ENCODE measurements at places on chromosomes 2 and 18. TPM values are rescaled to one million over a fixed set of nuclear protein-coding genes. Genes with fewer than 3 reads are reported as not detected.

DNA sequence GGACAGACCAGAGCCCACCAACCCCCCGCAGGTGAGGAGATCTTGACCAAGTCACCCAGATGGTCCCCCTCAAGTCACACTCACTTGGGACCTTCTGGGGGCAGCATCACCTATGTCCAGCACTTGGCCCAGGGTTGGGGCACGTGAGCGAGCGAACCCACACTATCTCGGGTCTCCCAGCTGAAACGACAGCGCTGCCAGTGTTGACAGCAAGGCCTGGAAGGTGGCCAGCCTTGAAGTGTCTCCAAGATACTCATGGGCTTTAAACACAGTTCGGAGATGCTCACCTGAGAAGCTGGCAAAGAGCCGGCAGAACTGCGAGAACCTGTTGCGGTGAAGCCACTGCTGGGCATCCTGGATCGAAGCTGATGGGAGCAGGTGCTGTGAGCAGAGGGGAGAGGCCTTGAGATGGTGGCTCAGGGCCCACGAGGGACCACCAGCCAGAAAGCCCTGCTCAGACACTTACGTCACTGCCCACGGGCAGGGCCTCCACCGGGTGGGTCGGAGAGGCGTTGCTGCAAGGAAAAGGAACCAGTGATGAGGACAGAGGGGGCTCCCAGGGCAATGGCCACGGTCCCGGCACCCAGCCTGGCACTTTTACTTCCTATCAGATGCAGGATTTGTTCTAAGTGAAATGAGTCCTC is 47.5 kb downstream of the TFCP2L1 start:
- DNase-seq = no peak

DNA sequence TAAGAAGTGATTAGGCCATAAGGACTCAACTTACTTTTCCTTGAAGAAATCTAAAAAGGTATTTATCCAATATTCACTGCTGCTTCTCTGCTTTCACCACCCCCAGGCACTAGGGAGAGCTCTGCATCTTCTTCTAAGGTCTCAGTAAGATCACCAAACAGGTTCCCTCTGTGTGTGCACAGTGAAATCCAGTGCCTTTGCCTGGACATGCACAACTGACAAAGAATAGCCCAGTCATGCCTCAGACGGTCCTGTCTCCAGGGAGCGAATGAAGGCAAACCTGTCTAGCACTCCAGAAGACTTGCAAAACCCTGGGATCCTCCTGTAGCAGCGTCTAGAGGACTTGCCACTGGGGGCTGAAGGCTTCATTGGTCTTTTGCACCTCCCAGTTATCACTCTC is 344.5 kb upstream of the LRATD1 start:
- peak; percentile 18 for DNase-seq

DNA sequence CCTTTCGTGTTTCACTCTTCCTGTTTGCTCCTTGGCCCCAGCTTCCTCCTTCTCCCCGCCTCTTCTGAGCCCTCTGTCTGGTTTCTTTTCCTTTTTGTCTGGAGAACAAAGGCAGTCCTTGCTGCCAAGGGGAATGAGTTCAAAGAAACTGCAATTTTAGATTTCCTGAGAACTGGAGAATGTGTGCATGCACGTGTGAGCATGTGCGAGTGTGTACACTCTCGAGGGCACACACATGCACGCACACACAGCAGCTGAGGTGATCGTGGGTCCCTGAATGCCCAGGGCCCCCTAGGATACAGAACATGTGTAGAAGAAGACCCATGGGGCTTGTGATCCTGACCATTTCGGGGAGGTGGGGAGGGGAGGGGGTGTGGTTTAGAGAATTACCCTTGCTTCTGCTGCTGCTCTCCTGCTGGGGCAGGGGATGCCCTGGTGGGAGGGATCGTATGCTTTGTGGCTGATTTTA is 151.8 kb downstream of the DYSF start:
- DNase-seq = no peak

DNA sequence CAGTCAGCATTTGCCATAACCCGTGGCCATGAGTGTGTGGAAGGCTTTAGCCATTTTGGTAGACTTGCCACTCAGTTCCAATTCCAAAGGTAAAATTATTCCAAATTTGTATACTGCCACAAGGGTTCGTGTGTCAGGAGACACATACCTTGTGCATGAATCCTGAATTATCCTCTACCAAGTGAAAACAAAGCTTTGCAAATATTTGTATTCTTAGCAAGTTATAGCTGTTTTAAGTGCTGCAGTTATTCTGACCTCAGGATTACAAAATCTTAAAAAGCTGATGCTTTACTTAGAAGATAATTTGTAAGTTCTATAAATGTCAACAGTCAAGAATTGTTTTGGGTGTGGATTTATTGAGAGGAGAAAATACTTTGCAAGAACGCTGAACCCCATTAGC is 100.6 kb downstream of the ANTXR1 start:
- no peak for DNase-seq

DNA sequence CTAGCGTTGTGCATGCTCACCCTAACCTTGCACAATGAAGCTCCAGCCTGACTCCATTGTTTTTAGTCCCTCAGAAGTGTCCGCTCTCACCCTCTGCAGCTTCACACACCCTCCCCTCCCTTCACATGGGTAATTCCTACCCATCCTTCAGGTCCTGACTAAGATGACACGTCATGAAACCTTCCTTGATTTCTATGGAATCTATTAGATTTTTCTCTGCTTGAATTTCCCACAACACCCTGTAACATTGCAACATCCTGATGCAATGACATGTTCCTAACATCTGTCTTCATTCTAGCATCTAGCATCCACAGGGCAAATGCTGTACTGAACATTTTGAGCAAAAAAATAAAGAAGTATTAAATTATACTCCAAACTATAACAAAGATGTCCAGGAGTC is 77.0 kb upstream of the PID1 start:
- DNase-seq = no peak

GRCh38 chr2:63424329-63425078 is 163.8 kb downstream of the WDPCP start:
- peak; percentile 29 for DNase-seq

- peak; percentile 47 for DNase-seq
Measured at GRCh38 chr2:101253013-101253702, 472 bp downstream of the CNOT11 start.

DNA sequence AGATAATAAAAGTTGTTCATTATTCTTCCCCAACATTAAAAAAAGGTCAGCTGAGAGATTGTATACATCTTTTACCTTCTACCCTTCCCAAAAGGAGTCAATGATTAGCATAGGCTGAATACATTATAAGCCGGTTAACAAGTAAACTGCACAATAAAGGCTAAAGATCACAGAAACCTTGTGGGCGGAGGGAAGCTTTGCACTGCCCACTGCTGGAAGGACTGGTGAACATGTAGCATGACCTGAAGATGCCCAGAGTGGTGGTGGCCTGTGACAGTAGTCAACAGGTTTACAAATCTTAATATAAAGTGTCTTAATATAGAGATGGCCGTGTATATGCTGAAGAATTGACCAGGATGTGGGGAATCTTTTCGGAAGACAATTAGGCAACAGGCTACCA is 35.6 kb downstream of the ARL5A start:
- DNase-seq = no peak

- no peak for DNase-seq
Measured at GRCh38 chr2:96514521-96514920, 9.4 kb upstream of the NEURL3 start.

DNA sequence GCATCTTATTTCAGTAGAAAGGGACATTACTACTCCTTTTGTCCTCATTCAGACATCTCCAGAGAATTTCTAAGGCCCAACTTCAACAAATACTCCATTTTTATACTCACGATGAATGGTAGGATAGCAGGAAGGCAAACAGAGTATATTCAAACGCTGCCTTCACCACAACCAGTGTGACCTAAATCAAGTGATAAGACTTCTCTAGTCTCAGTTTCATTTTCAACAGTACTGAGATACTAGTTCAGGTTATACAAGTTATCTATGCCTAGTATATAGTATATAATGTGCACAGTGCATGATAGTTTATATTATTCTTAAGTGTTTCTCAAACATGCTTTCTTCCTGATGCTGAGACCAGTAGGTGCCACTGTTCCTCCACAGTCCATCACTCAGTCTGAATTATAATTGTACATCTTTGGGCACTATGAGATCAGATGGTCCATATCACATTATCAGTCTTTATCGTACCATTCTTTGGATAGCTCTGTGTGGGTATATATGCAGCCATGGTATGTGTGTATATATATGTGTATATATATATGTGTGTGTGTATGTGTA is 66.3 kb upstream of the RPE start:
- peak; percentile 15 for DNase-seq

- DNase-seq = peak; percentile 73
Measured at GRCh38 chr2:36562973-36563532, 34.9 kb downstream of the FEZ2 start.

DNA sequence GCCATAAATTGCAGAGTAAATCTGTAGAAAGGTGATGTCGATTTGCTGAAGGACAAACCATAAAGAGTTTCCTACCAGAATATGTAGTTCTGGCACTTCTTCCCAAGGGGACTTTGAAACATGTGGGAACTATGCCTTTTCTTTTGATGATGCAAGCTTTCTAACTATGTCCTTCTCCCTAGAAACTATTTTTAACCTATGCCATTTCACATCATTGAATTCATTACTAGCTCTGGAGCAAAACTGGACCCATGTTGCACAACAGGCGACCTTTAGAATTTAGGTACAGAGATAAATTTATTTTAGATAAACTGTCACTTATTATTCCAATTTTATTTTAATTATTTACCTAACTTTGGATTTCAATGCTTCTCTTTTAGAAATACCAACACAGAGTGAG is 186.5 kb downstream of the CCDC102B start:
- peak; percentile 14 for DNase-seq

DNA sequence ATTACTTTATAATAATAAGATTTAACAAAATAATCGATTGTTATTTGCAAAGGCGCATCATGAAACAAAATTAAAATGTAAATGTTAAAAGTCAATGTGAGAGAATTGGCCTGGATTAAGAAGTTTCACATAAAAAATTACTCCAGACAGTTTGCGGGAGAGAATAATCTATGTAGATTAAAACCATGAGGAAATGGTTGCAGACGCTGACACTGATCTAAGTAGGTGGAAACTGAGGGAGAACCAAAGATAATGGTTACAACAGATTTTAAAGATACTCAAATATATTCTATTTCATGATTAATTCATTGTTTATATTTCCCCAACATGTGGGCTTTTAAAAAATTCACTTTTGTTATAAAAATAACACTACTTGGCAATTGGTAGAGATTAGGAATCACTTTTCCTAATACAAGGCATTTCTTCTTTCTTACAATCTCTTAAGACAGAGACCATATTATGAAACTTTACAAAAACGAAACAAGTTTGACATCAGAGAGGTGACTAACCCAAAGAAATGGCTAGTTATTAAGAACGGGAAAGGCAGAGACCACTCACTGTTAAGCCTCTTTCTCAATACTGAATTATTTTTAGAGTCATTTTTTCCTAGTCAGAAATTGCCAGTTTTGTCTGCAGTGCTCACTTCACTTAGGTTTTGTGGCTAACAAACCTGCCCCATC is 1.6 kb downstream of the KANSL1L start:
- DNase-seq = peak; percentile 81

DNA sequence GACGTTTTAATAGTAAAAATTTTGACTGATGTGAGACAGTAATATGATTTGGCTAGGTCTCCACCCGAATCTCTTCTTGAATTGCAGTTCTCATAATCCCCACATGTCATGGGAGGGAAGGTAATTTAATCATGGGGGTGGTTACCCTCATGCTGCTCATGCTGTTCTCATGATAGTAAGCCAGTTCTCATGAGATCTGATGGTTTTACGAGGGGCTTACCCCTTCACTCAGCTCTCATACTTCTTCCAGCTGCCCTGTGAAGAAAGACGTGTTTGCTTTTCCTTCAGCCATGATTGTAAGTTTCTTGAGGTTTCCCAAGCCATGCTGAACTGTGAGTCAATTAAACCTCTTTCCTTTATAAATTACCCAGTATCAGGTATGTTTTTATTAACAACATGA is 327.0 kb upstream of the CDH7 start:
- DNase-seq = no peak

DNA sequence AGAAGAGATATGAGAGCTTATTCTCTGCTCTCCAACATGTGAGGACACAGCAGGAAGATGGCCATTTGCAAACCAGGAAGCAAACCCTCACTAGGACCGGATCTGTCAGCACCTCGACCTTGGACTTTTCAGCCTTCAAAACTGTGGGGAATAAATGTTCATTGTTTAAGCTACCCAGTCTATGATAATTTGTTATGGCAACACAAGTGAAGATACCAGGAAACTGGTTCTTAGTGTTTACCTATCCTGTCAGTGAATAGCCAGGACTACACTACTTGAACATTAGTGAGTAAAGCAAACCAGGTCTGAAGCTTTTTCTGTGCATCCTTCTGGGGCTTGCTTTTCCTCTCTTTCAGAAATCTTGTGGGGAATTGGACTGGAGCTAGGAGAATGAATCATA is 44.4 kb upstream of the BARD1 start:
- DNase-seq = no peak

- DNase-seq = no peak
Measured at GRCh38 chr2:88967844-88968243, 276.4 kb downstream of the RPIA start.

DNA sequence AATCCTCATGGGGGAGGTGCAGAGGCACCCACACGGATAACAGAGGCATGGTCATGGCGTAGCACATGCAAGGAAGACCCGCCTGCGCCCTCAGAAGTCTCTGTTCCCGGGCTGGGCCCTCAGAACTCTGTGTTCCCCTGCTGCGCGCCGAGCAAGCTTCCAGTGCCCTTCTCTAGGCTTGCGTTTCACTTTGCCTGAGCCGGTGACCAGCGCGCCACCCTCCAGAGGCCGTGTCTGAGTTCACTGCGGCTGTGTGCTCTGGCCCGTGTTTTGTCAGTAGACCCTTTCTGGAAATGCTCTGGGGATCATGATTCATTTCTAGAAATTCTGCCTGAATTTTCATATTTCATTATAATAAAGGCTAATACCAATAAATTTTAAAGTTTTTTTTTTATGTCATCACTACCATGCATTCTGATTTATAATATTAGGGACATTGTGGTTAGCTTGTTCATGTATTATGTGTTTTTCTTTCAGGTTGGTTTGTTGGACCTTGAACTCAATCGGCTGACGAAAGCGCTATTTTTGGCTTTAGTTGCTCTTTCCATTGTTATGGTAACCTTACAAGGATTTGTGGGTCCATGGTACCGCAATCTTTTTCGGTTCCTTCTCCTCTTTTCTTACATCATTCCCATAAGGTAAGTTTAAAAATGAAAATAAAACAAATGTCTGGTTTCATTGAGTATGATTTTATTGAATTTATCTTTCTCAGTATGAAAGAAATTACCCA is 142.7 kb upstream of the NFATC1 start:
- DNase-seq = no peak

COL5A2 gene
- total RNA-seq = 45.5 TPM

REG3A gene
- not detected for total RNA-seq

LYPD6 gene
- 1.6 TPM for total RNA-seq

RBM44 gene
- total RNA-seq = 0.35 TPM

PDCD1 gene
- 0.15 TPM for total RNA-seq

CHN1 gene
- total RNA-seq = 7.2 TPM

MYOM1 gene
- 0.99 TPM for total RNA-seq

IGFBP5 gene
- 8.9 TPM for total RNA-seq

FSHR gene
- 0.05 TPM for total RNA-seq

CNTNAP5 gene
- total RNA-seq = 0.20 TPM

GPR75 gene
- 2.8 TPM for total RNA-seq

PLCD4 gene
- total RNA-seq = 2.9 TPM

SPAG16 gene
- 60.7 TPM for total RNA-seq

PLA2R1 gene
- 17.8 TPM for total RNA-seq

KLF11 gene
- total RNA-seq = 16.2 TPM
